ENCODE measurements at places on chromosomes 12 and 14. TPM values are rescaled to one million over a fixed set of nuclear protein-coding genes. Genes with fewer than 3 reads are reported as not detected.
A peak's percentile ranks its signal among the peaks of the same experiment; 100 is the strongest.

DNA sequence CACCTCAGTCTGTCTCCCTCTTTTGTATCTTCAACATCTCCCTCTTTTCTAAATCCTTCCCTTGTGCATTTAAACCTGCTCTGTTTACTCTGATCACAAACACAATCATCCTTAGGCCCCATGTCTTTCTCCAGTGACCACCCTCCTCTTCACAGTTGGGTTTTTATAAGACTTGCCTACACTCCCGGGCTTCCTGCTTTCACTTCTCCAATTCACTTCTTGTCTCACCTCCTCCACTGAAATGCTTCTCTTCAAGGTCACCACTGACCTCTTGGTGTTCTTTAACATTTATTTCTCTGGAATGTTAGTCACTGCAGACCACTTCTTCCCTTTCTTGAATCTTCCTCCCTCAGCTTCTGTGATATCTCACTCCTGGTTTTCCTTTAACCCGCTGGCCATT lies 8.7 kb upstream of the SMCO2 start:
- DNase-seq = no peak

- DNase-seq = no peak
Measured at GRCh38 chr12:124856132-124856841, 7.4 kb downstream of the SCARB1 start.

- DNase-seq = no peak
Measured at GRCh38 chr12:89817501-89818226, 109.0 kb upstream of the ATP2B1 start.

DNA sequence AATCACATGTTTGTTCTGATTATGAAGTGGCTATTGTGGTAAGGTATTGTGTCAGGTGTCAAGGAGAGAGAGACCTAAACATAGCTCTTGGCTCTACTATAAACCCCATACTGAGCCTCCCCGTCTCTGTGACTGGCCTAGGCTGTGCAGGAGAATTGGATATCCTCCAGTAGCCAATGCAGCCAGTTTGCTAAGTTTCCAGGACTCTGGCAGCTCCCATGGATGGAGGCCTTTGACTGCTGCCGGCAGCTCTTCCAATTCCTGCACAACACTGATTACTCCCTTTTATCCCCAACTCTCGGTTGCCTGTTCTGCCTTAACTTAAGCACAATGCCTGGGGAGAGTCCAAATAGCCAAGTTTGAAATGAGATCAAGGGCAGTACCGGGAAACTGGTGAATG lies 59.3 kb downstream of the ABCC9 start:
- DNase-seq = no peak

DNA sequence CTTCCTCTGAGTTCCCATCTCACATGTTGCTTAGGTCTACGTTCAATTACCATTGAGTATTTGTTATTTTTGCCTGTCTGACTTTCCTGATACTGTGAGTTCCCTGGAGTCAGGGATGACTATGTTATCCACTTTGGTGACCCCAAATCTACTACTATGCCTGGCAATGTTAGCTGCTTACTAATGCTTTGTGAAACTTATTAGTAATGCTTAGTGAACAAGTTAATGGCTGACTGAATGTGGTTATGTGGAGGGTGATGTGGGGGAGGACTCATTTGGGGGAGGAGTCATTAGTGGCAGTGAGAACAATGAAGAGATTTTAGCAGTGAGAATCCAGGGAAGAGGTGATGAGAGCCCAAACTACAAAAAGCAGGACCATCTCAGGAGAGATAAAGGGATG lies 121.6 kb downstream of the KTN1 start:
- no peak for DNase-seq

GRCh38 chr12:4380332-4380731 lies 820 bp upstream of the FGF23 start:
- no peak for DNase-seq

- no peak for DNase-seq
Measured at GRCh38 chr12:111777345-111778045, 10.8 kb downstream of the ALDH2 start.

DNA sequence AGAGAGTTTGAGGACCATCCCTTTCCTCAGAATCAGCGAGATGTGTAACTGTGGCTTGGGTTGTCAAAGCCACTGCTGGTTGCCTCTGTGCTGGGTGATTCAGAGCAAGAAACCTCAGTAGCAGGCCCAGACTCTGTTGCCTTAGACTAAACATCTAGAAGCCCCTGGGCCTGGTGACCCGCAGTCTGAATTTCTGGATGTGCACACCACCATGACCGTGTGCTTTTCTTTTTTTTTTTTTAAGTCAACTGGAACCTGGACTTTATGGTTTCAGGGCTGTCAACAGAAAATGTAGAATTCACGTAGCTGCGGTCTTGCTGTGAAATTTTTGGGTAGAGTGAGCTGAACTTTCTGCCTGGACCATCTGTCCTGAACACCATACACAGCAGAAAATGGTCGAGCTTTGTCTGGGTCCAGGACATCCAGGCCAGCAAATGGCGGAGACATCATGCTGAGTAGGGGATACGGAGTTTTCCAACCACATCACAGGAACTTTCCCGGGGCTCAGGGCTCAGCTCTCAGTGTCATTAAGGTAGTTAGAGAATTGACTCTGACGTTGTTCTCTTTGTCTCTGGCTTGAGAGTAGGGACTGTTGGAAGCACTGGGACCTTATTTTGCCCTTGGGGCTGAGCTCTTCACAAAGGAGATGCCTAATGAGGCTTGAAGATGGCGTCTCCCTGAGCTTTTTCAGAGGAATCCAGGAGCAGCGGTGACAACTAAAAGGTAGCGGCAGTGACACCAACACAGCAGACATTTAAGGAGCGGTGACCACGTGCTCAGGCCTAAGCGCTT lies 23.0 kb upstream of the BATF start:
- DNase-seq = no peak

The CLEC4E gene
- polyA plus RNA-seq = 1.3 TPM

The TPCN1 gene
- 25.0 TPM for polyA plus RNA-seq

The PDZRN4 gene
- polyA plus RNA-seq = 6.0 TPM

DNA sequence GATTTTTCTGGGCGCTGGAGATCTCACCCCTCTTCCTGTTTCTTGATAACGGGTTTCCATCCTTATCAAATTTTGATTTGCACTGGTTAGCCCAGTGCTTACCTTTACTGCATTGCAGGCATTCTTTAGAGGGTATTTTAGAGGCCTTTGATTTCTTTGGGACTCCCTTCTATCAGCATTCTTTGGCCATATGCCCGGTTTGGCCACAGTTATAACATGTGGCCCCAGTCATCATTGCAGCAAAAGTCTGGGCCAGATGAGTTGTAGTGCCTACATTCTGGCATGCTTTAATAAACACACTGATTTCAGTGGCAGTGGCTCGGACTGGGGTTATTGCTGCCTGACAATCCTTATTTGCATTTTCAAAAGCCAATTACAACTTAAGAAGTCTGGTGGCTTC lies 82.3 kb downstream of the KCNMB4 start:
- no peak for DNase-seq

DNA sequence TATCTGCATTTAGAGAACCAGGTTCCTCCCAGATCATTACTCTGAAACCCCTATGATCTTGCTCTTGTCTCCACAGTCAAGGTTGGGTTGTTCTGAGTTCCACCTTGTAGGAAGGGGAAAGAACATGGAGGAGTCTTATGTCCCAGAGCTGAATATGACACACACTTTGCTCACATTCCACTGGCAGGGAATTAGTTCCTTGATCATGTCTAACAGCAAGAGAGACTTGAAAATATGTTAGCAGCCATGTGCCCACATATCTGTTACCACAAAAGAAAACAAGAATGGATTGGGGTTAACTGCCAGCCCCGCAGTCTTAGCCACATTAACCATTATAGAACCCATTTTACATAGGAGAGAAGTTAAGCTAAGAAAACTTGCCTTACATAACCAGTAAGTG lies 71.1 kb upstream of the MDM1 start:
- DNase-seq = no peak

DNA sequence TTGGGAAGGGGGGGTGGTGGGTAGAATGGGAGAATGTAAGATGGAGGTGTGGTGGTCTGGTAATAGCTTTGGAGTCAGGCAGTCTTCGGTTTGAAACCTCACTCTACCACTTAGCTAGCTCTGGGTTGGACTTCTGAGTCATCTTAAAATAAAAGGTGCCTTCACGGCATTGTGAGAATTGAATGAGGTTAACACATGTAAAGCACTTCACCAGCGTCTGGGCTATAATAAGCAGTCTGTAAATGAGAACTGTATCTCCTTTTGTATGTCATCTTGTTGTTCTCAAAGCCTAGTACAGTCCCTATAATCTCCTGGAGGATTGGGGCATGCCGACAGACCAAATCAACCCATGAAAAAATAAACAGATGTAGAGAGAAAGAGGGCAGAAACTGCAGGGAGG lies 11.2 kb downstream of the C2CD5 start:
- DNase-seq = no peak

GRCh38 chr12:121849665-121850064 lies 9.0 kb downstream of the HPD start:
- DNase-seq = no peak

GRCh38 chr12:21775133-21775820 lies 771 bp upstream of the KCNJ8 start:
- DNase-seq = no peak

GRCh38 chr12:27549801-27550652 lies 26.0 kb downstream of the PPFIBP1 start:
- peak; percentile 66 for DNase-seq

The NOVA1 gene
- polyA plus RNA-seq = 21.7 TPM

GRCh38 chr12:132204793-132205270 lies 60.6 kb downstream of the NOC4L start:
- DNase-seq = no peak

DNA sequence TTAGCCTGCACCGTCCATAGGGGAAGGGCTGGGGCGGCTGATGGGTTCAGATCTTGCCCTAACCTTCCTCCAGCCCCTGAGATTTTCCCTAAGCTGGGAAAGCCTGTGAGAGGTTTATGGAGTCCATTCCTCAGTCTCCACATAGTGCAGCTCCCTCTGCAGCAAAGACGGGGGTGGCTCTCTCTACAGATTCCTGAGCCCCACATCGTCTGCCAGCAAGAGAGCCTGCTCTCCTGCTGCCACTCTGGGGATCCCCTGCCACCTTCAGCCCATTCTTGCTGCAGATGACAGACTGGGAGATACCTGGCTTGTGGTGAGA lies 3.1 kb downstream of the SMIM41 start:
- no peak for DNase-seq

- DNase-seq = no peak
Measured at GRCh38 chr12:51871918-51872688, 15.8 kb upstream of the ANKRD33 start.

DNA sequence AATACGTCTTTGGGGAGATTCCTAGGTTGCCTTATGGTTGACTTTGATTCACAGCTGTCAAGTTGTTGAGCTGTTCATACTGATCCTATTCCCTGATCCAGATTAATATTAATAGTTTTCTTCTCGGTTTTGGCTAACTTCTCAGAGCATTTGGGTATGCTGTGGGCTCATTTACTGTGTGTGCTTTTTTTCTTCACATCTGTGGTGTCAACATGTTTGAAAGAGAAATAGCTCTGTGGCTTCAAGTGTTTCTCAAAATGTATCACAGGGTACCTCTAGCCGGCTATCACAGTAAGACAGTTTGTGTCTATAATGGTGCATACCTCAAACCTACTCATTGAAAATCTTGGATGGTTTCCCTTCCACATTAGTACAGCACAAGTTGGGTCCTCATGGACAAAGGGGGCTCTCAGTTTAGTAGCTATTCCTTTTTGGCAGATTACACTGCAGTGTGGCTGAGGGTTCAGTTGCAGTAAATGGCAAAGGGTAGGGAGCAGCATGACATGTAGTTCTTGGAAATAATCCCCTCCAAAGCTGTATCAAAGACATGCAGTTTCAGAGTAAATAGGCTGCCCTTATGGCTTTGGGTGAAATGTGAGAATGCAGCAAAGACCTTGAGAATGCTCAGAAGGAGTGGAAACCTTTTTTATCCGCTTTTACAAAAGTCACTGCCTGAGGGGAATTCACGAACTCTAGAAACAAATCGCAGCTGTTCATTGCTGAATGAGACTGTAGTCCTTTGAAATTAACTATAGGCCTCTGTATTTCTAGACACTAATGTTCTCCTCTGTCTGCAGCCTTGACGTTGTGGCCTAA lies 102.4 kb upstream of the ATF1 start:
- DNase-seq = no peak

DNA sequence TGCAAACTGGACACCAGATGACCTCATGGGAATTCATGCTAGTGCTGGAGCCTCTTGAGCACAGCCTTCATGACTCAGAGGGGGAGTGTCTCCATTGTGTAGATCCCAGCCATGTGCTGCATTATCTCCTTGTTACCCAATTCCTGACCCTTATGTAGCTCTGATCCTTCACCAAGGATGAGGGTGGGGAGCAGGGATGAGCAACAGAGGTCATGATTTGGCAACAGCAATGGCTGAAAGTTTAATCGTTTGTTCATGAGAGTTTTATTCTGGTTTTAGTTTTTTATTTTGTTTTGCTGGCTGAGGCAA lies 9.5 kb upstream of the BDKRB1 start:
- DNase-seq = no peak

The CPNE6 gene
- polyA plus RNA-seq = not detected

DNA sequence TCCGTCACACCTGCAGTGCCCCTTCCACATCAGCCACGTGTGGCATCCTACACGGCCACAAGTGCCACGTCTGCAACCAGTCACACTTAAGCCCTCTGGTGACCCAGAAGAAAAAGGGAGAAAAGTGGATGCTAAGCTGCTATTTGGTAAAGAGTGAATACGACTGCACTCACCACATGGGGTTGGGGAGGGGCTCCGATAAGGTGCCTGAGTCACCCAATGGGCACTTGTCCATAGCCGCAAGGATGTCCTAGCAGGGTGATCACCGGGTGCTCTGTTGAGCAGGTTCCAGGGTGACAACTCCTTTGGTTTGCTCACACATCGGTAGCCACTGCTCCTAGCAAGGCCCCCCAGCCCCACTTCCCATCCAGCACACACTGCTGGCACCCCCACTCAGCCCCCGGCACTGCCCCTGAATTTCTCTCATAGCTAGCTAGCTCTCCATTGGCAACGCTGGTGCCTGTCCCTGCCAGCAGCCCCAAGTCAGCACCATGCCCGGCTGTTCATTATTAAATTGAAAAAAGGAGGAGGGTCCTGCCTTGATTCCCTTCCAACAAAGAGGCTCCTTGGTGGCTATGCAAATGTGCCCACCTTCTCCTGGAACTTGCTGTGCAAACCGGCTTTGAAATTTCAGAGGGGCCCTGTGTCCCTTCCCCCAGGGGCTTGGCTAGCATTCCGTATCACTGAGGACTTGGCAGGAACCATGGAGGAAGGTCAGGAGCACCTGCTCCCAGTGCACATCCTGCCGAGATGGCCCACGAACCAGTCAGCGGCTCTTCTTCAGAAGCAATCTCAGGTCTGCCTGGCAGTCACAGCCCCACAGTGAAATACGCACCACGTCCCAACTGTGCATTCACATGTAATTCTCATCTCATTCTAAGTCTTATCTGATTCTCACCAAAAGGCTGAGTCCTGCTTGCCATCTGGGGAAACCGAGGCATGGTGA lies 227.7 kb upstream of the DIO3 start:
- no peak for DNase-seq
